ENCODE measurements at places on chromosomes 11 and 22.

DNA sequence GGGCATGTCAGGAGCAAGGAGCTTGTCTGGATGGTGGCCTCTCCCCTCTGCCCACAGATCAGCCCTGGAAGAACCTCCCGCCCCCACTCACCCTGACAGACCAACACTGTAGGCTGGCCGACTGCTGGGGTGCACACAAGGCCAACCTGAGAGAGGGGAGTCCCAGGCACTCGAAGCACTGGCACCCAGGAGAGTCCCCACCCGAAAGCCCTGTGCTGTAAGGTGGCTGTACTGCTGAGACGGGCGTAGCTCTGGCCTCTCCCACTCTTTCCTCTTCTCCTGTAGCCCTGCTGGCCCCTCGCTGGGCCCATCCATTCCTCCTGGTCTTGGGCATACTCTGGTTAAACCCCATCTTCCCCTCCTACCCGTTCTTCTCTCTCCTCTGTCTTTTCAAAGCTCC, 39.7 kb downstream of the MYO7A start:
- no peak for DNase-seq

- no peak for DNase-seq
Measured at GRCh38 chr11:75262961-75263852, 22.6 kb downstream of the TPBGL start.

DNA sequence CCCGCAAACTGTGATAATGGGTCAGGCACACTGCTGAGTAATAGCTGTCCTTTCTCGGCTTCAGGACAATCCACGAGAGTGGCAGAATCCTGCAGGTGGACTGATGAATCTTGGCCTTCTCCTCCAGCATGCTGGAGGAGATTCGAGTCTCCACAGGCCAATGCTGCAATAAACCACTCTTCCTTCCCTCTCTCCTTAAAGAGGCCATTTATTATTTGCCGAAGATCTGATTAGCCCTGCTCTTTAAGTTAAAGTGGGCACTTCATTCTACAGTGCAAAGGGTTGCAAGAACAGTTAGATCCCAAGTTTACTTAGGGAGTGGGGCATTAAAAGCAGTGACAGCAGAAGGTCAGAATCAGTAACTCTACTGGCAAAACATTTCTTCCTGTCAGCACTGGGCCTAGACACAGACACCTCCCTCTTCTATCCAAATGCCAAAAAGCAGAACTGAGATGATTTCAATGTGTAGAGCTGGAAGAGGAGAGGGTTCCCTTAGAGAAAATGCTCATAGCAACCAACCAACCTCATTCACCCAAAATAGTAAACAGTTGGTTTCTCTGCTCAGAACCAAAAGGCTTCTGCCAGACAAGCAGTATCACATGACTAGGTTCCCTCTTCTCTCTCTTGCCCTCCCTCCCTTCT, 121.7 kb downstream of the SGSM3 start:
- DNase-seq, result no peak

DNA sequence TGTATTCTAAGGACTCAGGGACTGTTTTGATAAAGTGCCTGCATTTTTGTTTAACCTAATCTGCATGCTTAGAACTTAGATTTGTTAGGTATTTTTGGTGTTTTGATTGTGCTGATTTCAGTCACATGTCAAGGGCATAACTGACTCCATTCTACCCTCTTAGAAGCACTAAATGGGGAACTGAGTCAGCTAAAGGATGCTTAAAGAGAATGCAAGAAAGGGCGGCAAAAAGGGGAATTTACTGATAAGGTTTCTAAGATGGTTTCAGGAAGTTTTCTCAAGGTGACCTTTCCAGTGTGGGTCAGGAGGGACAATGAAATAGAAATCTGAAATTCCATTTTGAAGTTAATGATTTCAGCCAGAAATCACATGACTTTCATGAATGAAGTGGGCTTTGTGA, 43.0 kb downstream of the MMP20 start:
- no peak for DNase-seq

DNA sequence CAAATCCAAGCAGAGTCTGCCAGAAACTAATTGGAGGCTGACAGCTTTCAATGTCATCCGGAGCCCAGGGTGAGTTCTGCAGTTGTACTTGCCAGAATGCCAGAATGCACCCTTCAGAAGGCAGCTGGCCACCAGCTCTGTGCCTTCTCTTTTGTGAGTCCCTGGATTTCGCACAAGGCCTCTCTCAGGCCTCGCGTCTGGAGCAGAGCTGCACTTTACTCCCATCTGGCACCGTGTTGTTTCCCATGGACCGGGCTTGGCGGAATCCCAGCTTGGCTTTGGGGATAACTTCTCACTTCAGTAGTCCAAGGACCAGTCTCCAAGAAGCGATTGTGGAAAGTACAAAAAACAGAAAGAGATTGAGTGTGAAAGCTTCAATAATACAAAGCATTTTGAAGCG, 451.3 kb upstream of the KIRREL3 start:
- DNase-seq, result no peak

DNA sequence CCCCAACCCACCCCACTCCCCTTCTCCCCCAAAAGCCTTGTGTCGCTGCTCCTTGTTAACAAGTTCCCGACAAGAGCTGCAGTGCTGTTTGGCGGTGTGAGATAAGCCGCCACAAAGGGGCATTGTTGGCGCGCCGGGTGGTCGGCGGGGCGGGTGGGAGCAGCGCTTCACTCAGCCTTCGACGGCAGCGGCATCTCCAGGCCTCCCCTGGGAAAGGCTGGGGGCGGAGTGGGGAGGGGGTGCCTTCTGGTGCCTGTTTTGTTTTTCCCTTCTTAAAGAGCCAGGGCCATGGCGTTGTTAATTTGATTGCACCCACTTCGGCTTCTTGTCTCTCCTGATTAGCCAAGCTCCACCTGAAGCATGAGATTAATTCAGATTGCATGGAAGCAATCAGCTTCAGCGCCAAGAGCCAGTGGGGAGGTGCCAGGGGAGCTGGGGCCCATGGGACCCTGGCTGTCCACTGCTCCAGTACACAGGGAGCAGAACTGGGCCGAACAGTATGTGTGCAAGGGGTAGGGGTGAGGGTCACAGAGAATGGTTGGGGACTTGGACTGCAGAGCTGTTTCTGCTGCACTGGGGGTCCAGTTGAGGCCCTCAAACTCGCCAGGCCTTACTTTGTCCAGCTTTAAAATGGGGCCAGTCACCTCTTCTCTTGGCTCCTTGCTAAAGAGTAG, 165.1 kb downstream of the CEP164 start:
- DNase-seq, result no peak

- DNase-seq, result no peak
Measured at GRCh38 chr22:27784120-27784475, 17.5 kb downstream of the MN1 start.

DNA sequence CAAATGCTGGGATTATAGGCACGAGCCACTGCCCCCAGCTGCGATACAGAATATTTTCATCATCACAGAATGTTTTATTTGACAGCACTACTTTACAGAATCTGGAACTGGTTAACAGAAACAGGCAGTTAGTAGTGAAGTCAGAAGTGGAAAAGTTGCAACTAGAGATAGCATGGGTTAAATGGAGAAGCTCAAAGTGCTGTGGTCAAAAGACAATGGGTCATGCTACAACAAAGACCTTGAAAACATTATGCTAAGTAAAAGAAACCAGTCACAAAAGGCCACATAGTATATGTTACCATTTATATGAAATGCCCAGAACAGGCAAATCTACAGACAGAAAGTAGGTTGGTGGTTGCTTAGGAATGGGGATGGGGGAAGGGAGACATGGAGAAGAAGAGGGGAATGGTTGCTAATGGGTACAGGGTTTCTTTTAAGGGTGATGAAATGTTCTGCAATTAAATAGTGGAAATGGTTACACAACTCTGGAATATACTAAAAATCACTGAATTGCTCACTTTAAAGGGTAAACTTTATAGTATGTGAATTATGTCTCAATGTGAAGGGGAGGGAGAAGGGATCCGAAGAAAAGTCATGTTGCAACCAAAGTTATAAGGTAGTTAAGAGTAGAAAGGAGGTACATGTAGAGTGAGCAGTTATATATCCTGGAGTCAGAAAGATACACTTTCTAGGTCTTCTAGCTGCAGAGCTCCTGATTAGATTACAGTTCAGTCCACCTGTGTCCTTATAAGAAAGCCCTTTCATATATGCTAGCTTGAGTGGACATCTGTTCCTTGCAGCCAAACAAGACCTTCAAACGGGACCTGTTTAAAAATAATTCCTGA, 46.3 kb upstream of the RAPSN start:
- no peak for DNase-seq

GRCh38 chr22:46574993-46575910, 37.8 kb upstream of the CELSR1 start:
- DNase-seq, result no peak

DNA sequence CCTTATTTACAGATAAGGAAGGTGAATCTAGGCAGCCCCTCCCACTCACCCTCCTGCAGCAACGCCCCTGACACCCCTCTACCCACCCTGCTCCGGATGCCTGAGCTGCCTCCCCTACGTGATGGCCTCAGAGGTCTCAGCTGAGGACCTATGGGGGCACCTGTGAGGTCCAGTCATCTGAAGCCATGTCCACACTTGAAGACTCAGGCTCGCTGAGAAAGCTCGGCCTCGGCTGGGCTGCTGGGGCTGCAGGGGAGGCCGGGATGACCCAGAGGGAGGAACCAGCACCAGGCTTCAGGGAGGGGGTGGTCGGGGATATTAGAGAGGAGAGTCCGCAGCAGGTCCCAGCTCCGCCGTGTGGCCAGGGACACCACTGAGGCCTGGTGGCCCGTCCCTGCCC, 92.8 kb downstream of the BRD1 start:
- no peak for DNase-seq

DNA sequence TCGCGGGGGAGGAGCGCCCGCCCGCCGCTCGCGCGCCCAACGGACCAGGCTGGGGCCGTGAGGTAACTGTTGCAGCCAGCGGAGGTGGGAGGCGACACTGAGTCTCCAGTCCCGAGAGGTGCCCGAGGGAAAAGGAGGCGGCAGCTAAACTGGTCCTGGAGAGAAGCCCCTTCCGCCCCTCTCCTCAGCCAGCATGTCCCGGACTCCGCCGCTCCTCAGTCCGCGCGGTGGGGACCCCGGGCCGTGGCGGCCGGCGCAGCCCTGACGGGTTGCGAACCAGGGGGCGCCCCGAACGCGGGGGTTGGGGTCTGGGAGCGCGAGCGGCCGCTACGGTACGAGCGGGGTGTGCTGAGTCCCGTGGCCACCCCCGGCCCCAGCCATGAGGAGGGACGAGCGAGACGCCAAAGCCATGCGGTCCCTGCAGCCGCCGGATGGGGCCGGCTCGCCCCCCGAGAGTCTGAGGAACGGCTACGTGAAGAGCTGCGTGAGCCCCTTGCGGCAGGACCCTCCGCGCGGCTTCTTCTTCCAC, at the start of gene PDE3B:
Gene PDE3B (plus strand): TSS at position 108 of the 529 bp plus-strand sequence. CDS start 272 bp downstream, at position 380.
- peak; percentile 45 for DNase-seq

GRCh38 chr11:83477772-83478171, 191.6 kb upstream of the CCDC90B start:
- DNase-seq, result no peak

DNA sequence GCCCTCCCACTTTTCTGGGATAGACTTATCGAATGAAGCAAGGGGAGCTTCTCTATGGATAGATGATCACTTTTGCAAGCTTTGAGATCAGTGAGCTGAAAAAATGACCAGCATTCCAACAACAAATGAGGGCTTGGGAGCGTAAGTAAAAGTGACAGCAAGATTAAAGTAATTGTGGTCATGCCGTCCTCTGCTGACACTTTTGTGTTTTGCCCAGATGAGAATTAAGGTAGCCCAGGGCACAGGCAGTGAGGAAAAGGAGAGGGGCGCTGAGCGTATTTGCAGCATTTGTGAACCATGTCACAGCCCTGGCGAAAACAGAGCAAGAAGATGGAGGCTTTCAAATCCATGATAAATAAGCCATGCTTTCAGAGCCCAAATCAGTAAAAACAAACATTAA, 24.6 kb upstream of the TMA7B start:
- no peak for DNase-seq
